ENCODE measurements at places on chromosomes 2 and 18. TPM values are rescaled to one million over a fixed set of nuclear protein-coding genes. Genes with fewer than 3 reads are reported as not detected.

NOL4 gene
- total RNA-seq, result not detected

RPRM gene
- 3.1 TPM for total RNA-seq

CCDC141 gene
- total RNA-seq, result 61.6 TPM

RTKN gene
- 26.6 TPM for total RNA-seq

DSG2 gene
- 2.6 TPM for total RNA-seq

DSC1 gene
- not detected for total RNA-seq

LOXHD1 gene
- total RNA-seq, result 1.6 TPM

STEAP3 gene
- total RNA-seq, result 8.9 TPM

SERPINB13 gene
- not detected for total RNA-seq

FBXO15 gene
- total RNA-seq, result 1.0 TPM

REEP1 gene
- 24.0 TPM for total RNA-seq

EGR4 gene
- total RNA-seq, result not detected

LBX2 gene
- not detected for total RNA-seq

WNT10A gene
- total RNA-seq, result not detected

KIAA2012 gene
- total RNA-seq, result under 0.01 TPM

G6PC2 gene
- total RNA-seq, result 1.0 TPM

RTP5 gene
- total RNA-seq, result not detected

ADAM23 gene
- 3.7 TPM for total RNA-seq

NEB gene
- total RNA-seq, result 833 TPM

SP140 gene
- 0.52 TPM for total RNA-seq

RGPD3 gene
- total RNA-seq, result 0.52 TPM

GPBAR1 gene
- 1.0 TPM for total RNA-seq

ST8SIA3 gene
- total RNA-seq, result not detected

MCM6 gene
- total RNA-seq, result 11.0 TPM

Measured in skeletal muscle tissue (tissue), 5 donors.